ENCODE measurements at places on chromosomes 3 and 15. TPM values are rescaled to one million over a fixed set of nuclear protein-coding genes. Genes with fewer than 3 reads are reported as not detected.

GATA2 gene
- total RNA-seq: not detected

GOLGA6D gene
- not detected for total RNA-seq

KCNMB2 gene
- total RNA-seq: not detected

ZNF502 gene
- 1.7 TPM for total RNA-seq

C3orf22 gene
- total RNA-seq: not detected
